ENCODE measurements at places on chromosomes 11 and 22.

- no peak for DNase-seq
These were observed at the start of gene MRGPRX1 for GRCh38 chr11:18939314-18939713. Gene MRGPRX1, minus strand, starts transcription at chr11:18939414. Its CDS starts 4,630 bp downstream, at chr11:18934784.

DNA sequence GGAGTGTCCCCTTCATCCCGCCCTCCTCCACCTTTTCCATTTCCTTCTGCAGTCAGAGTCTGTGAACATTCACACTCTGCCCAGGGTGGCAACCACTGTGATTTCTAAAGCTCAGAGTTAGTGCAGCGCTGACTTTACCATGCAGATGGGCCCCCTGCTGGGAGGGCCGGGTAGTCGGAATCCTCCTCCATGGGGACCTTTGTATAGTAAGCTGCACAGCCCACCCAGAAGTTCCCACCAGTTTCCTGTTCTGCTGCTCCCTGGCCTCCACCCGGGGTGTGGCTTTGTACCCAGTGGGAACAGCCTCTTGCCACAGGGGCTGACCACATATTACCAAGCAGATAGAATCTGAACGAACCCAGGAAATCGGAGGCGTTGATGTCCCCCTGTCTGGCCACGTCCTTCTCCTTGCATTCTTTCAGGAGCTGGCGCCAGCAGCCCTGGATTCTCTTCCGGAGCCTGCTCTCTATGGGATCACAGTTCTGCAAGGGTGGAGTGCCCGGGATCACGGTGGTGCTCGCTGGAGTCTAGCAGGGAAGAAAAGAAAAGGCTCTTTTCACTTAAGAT, 125.3 kb downstream of the MPPED1 start:
- no peak for DNase-seq

GRCh38 chr11:67495234-67496005, 9.7 kb downstream of the PITPNM1 start:
- no peak for DNase-seq

GRCh38 chr11:78961937-78962701, 387.5 kb upstream of the NARS2 start:
- DNase-seq: no peak

DNA sequence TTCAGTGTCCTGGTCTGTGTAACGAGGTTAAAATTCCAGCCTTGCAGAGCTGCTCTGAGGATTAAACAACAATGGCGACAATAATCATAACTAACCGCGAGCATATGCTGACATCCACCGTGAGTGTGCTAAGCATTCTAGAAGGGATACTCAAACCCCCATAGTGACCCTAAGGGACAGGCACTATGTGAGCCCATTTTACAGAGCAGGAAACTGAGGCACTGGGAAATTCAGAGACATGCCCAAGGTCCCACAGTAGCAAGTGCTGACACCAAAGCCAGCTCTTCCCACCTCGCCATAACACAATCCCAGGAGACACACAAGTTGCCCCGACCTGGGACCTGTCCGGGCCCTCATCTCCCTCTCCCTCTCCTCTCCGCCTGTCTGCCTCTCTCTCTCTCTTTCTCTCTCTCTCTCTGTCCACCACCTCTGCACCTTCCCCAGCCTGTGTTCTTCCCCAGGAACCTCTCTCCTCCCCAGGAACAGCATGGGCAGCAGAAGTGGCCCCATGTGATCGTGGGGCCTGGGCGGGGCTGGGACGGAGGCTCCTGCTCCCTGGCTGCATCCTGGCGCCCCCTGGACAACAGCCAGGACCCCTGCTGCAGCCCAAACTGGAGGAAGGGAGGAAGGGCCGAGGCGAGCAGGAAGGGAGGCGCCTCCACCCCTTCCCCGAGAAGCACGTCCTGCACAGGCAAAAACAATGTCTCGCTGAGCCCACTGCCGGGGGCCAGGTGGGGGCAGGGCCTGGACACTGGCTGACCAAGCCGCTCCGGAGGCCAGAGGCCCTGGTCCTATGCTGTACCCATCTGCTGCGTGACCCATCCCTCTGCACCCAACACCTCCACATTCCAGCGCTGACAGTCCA, 14.8 kb upstream of the MFNG start:
- no peak for DNase-seq

- DNase-seq: no peak
These were observed 129.4 kb downstream of the OSBP2 start for GRCh38 chr22:30824096-30824495.

DNA sequence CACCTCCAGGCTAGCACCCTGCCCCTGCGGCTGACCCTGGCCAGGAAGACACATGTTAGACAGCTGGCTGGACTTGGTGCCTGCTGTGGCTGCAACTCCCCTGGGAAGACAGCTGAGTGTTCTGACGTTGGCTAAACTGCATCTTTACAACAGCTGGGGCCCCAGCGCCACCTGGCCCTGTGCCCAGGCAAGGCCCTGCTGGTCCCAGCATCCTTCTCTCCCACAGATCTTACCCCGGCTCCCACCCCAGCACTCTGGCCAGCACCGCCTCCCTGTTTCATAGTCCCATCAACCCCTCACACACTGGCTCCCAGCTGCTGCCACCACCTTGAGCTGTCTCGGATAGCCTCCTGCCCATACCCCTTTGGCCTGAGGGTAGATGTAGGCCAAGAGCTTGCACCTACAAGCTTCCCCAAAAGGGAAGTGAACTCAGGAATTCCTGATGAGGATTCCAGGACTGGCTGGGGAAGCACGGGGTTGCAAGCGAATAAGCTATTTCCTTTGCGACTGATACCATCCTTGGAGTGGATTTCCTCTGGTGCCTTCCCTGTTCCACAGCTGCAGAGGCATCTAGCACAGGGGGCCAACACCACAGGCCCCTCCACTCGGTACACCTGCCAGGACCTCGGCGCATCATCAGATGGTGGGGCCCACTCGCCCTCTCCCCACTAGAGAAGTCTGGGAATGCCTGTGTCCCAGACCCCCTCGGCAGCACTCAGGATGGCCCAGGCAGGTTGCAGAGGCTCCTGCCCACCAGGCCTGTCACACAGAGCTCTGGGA, 28.5 kb downstream of the RSPH14 start:
- DNase-seq: no peak

- DNase-seq: no peak
These were observed 33.4 kb upstream of the MICAL2 start for GRCh38 chr11:12076840-12077534.

DNA sequence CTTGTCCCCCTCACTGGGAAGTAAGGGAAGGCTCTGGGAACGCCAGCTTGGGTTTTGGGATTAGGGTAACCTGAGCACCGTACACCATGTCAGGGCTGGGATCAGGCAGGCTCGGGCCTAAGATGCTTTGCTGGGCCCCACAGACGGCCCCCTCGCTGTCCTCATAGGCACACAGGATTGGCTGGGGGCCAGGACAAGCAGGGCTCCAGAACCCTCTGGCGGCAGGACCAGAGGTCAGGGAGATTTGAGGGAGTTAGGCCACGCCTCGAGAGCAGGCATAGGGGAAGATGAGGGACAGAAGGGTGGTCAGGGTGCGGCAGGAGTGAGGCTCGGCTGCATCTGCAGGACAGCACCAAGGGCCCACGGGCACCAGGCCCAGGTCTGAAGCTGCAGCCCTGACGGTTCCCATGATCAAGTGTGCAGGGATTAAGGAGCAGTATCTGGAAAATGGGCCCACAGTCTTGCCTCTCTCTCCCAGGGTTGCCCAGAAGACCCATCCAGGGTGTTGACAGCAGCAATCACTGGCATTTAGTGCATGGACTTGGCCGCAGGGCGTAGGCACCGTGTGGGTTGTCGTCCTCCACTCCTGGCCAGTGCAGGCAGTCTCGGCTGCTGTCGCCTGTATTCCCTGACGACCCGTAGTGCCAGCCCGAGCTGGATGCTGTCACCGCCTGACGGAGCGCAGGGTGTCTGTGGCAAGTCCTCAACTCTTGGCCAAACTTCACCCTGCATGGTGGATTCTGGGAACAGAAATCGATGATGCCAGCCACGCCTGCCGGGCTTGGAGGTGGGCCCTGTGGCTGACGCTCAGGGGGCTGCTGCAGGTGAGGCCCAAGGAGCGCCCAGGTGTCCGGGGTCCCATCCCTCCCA, 15.7 kb upstream of the GNB1L start:
- DNase-seq: no peak

DNA sequence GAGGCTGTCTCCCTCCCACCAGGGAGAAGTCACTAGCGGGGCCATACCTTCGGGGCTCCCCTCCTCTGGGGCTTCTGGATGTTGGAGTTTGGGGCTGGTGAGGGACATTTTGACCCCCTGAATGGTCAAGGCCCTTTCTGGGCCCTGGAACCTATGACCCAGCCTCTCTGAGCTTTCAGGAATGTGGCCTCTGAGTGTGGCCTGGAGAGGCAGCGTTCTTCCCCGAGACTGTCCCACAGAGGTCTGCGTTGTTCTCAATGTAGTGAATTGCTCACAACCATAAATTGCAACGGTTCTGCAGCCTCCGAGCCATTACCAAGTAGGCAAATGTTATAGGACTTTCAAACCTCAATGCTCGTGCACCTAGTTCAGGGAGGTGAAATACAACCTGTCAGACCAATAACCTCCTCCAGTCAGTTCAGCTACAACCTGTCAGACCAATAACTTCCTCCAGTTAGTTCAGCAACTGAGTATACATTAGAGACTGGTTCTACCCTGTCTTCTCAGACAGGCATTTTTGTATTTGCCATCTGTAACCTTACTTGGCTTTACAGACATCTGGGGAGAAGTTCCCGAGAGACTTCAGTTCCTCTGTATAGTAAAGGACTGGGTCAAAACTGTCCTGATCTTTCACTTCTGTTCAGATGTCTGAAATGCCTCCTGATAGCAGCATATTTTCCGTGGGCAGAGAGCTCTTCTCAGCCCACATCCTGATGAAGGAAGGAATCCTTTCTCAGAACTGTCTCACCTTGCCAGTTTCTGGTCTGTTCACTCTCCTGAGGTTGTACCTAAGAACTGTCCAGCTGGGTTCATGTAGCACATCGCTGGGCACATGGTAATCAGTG, 34.2 kb downstream of the MICAL2 start:
- DNase-seq: no peak

DNA sequence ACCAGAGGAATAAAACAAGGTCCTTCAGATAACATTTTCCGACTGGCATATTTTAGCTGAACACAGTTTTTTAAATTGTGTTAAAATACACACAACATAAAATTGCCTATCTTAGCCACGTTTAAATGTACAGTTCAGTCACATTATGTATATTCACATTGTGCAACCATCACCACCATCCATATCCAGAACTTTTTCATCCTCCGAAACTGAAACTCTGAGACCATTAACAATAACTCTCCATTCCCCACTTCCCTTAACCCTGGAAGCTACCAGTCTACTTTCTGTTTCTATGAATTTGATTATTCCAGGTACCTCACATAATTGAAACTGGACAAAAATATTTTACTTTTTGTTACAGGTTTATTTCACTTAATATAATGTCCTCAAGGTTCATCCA, 213.3 kb downstream of the ETS1 start:
- no peak for DNase-seq

DNA sequence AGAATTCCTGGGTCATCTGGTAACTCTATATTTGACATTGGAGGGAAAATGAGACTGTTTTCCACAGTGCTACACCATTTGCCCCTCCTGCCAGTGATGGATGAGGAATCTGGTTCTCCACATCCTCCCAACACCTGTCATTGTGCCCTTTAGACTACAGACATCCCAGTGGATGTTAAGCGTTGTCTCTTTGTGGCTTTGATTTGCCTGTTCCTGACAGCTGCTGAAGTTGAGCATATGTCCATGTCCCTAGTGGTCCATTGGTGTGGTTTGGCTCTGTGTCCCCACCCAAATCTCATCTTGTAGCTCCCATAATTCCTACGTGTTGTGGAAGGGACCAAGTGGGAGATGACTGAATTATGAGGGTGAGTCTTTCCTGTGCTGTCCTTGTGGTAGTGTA, 88.5 kb downstream of the BRD1 start:
- no peak for DNase-seq

- DNase-seq: no peak
These were observed 573.6 kb downstream of the INSC start for GRCh38 chr11:15688351-15688792.

- no peak for DNase-seq
These were observed 1.6 kb upstream of the LGALS2 start for GRCh38 chr22:37581504-37581903.

DNA sequence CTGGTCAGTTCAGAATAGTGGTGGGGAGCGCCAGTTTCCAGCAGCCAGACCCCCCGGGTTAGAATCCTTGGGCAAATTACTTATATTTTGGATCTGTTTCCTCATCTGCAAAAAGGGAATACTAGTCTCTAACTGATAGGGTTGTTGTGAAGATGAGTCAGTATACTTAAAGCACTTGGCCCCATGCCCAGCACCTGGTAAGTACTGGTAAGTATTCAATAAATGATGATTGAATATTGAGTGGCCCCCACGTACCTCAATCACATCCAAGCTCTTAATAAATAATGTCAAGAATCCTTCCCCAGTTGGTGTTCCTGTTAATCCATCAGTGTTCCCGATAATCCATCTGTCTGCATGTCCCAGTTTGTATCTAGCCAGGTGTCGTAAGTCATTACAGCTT, 12.1 kb downstream of the ACP2 start:
- peak; percentile 54 for DNase-seq

- no peak for DNase-seq
These were observed 7.2 kb upstream of the TPCN2 start for GRCh38 chr11:69041516-69041915.

- no peak for DNase-seq
These were observed 56.5 kb upstream of the APOA1 start for GRCh38 chr11:116893906-116894305.
